H4 (cell line): ENCODE measurements at places on chromosomes 3 and 15. TPM values are rescaled to one million over a fixed set of nuclear protein-coding genes. Genes with fewer than 3 reads are reported as not detected.

Gene UBXN7
- total RNA-seq, result 8.0 and 10.2 TPM in 2 replicates

Gene CAMKV
- total RNA-seq, result not detected in 2 replicates

Gene STARD5
- total RNA-seq, result 2.9 and 3.2 TPM in 2 replicates

Gene NPAP1
- total RNA-seq, result not detected in 2 replicates

Gene SLC28A1
- total RNA-seq, result 0.08 TPM in 1 of 2 replicates, not detected in the other

Gene ISLR
- total RNA-seq, result 0.06 TPM in 1 of 2 replicates, not detected in the other

Gene LRRC49
- total RNA-seq, result 8.5 and 13.4 TPM in 2 replicates

Gene ARGFX
- total RNA-seq, result not detected in 2 replicates

DNA sequence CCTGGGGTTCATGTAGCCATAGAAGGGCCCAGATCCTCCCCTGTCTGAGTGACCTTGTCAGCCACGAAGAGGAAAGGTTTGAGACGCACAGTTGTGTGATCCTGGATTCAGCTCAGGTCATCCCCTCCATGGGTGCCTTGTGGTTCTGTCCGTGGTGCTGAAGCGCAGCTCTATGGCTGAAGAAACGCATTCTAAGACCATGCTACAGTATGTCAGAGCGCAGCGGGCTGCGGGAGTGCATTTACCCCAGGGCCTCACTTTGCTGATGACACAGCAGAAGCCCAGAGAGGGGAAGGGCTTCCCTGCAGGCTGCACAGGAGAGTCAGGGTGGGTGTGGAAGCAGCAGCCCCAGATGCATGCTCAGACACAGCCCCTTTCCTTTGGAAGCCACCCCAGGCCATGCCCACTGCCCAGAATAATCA is 68.8 kb upstream of the IQSEC1 start:
- no peak for DNase-seq

DNA sequence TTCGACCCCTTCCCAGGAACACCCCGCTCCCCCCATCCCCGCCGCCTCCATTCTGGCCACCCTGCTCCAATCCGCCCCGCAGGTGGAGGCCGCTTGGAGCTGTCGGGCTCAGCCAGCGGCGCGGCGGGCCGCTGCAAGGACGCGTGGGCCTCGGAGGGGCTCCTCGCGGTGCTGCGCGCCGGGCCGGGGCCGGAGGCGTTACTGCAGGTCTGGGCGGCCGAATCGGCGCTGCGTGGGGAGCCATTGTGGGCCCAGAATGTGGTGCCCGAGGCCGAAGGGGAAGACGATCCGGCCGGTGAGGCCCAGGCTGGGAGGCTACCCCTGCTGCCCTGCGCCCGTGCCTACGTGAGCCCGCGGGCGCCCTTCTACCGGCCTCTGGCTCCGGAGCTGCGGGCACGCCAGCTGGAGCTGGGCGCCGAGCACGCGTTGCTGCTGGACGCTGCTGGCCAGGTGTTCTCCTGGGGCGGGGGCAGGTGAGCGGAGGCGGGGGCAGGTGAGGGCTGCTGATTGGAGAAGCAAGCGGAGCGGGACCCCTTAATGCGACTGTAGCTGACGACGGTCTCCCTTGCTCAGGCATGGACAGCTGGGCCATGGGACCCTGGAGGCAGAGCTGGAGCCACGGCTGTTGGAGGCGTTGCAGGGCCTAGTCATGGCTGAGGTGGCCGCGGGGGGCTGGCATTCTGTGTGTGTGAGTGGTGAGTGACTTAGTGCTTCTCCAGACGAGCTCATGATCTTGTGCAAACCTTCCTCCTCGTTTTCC is 2.5 kb downstream of the RCCD1 start:
- no peak for DNase-seq

DNA sequence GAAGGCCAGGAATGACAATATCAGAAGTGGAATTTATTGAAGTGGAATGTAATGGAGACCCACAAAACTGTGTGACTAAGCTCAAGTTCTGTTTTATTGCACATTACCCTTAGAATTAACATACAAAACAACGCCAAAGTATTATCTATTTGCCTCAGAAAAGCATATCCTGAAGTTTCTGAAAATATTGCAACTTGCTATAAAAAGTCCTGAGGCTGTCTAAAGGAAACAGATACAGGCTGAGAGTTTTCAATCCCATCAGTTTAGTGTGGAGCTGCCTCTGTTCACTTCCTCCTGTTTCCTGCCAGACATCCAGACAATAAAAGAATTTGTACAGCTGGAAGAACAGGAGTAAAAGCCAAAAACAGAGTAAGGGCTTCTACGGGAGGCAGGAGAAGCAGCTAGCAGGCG is 108.8 kb downstream of the FBN1 start:
- DNase-seq, result no peak

DNA sequence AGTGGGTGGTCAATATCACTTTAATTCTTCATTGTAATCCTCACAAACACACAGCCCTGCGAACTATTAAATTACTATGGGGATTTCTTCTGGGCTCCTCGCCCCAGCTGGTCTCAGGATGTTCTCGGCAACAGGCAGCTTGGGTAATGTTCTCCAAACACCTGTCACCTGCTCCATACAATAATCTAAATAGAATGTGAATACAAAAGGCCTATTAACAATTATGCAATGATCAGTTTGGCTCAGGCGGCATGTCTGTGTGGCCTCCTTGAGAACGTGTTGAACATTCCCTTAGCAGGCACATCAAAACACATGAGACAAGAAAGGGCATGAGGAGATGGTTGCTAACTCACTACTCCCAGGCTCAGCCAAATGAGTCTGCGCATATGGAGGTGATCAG is 158.6 kb upstream of the KBTBD8 start:
- no peak for DNase-seq

GRCh38 chr15:81213982-81214381 is 17.3 kb downstream of the IL16 start:
- no peak for DNase-seq

- peak; percentile 13 for DNase-seq
These were observed 38.7 kb upstream of the CSPG5 start for GRCh38 chr3:47617086-47618010.

DNA sequence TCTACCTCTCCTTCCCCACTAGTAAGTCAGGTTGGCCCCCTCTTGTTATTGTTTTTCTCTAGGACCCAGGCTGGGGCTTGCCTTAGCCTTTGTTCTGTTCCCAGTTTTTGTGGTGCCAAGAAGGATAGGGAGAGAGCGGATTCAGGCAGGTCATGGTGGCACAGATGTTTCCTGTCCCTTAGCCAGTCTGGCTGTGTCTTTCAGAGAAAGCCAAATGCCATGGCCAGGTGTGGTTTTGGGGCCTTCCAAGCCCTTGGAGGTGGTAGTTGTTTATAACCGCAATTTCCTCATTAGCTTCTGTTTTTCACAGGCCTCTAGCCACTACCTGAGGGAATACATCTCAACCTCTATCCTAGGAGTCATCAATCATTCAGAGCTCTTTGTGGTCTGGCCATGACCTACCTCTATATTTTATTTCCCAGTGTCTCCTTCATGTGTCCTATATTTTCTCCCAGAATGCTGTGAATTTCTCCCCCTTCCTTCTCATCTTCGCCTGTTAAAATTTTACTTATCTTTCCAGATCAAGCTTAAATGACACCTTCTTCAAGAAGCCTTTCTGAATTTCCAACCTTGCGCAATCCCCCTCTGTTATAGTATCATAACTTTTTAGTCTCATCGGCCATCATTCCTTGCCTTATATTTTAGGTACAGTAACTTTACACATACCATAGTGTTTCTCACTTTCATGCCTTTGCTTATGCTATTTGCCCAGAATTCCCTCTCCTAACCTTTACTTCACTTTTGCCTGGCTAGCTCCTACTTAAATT is 38.2 kb downstream of the TIMP4 start:
- DNase-seq, result no peak

GRCh38 chr15:29621616-29622015 is 200.7 kb downstream of the TJP1 start:
- no peak for DNase-seq

GRCh38 chr3:197394464-197395321 is 96.3 kb upstream of the DLG1 start:
- DNase-seq, result peak; percentile 100
